Iris pigment epithelial cell (primary cell): ENCODE measurements at places on chromosomes 1 and 21.

GRCh38 chr1:22792396-22793160 is 81.9 kb downstream of the EPHB2 start:
- DNase-seq: no peak

GRCh38 chr1:75539230-75540116 is 71.4 kb downstream of the SLC44A5 start:
- peak; percentile 23 for DNase-seq

- DNase-seq: peak; percentile 8
Observed at GRCh38 chr1:61887076-61887867, 145.0 kb downstream of the PATJ start.

- no peak for DNase-seq
Observed at GRCh38 chr1:219639876-219640577, 27.1 kb upstream of the ZC3H11B start.

- DNase-seq: peak; percentile 71
Observed at GRCh38 chr1:204398197-204399125, 13.2 kb downstream of the PPP1R15B start.

DNA sequence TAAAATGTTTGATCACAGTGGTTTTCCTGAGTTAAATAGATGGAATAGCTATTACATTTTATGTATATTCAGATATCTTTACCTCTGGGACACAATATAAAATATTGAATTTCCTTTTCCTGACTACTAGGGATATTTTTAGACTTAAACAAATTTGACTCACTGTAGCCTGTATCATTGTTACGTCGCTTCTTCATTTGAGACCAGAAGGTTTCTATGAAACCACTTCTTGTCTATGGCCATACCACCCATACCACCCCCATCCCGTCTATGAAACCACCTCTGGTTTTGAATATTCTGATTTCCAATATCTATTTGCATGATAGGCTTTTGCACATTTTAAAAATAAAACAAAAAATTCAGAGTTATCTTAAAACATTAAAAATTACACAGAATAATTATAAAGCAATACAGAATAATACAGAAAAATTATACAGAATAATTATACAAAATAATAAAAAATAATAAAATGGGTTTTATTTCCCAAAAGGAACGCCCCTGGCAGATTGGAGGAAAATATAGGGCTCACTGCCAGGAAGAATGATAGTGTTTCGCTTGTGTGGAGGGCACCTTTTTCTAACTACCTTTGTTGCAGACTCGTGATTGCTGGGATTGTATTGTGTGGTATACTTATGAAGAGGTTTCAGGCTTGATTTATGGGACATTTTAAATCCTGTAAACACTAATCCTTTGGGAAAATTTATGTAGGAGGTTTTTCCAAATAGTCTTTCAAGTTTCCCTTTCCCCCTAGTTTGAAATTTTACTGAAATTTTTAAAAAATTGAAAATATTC is 4.7 kb downstream of the SPEN start:
- DNase-seq: no peak

DNA sequence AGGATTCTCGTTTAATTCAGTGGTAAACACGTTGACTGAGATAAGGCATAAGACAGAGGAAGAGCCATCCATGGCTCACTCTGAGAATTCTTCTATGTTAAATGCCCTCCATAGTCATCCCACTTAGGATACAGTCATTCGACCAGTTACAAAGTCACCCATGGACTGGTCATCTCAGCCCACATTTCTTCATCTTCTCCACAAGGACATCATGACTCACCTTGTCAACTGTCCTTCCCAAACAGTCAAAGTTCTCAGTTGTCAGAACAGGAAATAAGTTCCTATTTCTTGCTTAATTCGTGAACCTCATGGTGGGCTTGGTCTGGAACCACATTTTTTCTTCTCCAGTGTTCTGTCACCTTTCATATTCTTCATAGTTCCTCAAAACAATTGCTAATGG is 133.2 kb downstream of the TGFB2 start:
- DNase-seq: no peak

- DNase-seq: no peak
Observed at GRCh38 chr1:232845406-232845955, 40.3 kb downstream of the MAP10 start.

GRCh38 chr1:173223031-173223380 is 15.9 kb upstream of the TNFSF4 start:
- DNase-seq: no peak

DNA sequence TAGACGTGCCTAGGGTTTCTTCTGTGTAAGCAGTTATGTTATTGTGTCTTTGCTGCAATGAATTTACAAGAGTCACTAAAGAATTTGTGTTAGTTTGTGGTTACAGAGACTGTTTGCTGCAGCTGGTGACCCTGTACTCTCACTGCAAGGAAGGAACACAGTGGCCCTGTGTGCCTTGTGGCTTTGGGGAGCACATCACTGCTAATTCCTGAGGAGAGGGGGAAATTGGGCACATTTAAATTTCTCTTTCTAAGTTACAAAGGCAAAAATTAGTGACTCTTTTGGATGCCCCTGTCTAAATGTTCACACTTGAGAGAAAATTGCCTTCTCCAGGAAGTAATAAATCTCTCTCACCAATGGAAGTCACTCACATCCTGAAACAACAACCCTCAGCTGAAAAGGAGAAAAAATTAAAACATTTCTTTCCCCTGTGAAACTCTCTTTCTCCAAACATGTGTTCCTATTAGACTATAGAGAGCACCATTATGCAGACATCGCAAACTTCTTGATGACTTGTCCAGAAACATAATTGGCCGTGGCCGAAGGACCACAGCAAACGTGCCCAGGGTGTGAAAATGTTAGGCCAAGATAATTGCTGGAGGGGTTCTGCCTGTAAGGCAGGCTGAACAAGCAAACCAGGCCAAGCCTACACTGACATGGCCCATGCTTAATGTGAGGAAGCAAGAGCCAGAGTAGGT is 32.3 kb upstream of the SPAG17 start:
- no peak for DNase-seq

- peak; percentile 84 for DNase-seq
Observed at GRCh38 chr1:27536767-27537166, 46.8 kb upstream of the WASF2 start.

DNA sequence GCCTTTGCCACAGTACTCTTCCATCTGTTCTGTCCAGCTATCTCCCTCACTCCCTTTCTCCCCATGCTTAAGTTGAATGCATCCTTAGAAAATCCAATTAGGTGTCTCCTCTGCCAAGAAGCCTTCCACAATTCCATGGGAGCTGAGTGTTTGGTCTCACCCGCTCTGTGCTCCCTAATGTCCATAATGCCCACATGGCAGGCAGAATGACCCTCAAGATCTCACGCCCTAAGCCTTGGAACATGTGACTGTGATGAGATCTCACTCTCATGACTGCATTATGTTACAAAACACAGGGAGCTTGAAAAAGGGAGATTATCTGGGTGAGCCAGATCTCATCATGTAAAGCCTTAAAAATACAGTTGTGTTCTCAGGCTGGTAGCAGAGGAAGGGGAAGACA is 229.4 kb downstream of the OMA1 start:
- no peak for DNase-seq

DNA sequence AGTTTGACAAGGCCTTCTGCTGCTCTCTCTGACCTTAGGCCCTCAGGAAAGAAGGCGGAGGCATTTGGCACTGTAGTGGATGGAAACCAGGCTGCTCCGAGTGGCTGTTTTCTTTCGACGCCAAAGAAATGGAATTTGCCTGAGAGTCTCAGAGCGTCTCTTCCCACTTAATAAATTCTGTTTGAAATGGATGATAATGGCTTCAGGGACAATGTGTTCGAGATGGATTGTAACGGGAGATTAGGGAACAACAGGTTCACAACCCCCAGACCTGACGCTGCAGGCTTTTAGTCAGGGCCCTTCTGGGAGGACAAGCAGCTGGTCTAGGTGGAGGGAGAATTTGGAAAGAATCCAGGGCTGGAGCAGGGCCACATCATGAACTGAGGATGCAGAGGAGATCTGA is 58.6 kb downstream of the TLR5 start:
- DNase-seq: no peak

DNA sequence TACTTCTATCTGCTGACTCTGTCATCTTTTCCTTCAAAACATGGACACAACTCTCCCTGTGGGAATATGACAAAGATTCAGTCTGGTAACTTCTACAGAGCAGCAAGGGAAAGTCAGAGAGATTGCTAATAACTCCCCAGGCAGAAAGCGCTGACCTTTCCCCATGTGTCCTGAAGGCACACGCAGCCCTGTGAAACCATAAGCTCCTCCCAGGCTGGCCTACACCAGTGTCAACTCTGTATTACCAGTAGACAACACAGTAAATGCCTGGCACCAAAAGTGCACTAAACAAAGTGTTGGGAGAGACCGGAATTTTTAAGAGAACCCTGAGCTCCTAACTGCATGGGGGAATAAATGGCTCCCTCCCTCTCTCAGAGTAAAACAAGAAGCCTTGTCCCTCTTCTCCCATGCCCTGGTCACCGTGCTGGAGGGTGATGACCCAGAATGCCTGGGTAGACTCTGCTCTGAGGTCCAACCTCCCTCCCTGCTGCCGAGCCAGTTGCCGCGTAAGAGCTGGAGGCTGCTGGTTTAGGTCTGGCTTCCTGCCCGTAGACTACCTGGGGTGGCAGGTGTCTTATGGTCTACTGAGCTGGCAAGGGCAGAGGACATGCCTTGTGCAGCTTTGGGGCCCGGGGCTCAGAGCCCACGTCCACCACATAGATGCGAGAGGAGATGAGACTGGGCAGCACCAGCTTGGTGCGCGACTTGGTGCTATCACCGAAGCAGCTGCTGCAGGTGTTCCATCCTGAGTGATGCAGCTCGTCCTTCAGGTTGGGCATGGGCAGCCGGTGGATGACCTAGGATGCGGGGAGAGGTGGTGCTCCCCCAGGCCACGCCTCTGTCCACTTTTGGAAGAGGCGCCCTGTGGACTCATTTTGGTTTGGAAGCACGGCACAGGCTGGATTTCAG is 3.9 kb downstream of the SELENBP1 start:
- DNase-seq: no peak

GRCh38 chr1:111908011-111908621 is 81.4 kb downstream of the KCND3 start:
- no peak for DNase-seq

DNA sequence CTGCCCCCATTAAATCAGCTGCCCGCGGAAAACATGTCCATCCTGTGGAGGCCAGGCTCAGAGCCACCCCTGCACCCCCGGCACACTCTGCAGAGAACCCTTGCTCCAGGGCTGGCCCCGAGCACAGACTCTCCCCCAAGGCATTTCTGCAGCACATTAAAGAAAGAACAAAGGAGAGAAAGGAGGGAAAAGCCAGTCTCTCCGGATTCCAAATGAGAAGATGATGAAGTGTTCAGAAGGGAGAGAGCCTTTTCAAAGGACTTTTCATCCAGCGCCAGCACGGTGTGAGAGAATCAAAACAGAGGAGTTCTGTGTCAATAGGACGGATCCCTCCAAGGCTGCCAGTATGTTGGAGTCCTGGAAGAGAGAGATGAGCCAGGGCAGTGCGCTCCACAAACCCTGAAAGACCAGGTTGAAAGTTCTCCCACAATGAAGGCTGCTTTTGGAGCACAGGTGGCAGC is 498.3 kb downstream of the NPHP4 start:
- no peak for DNase-seq

GRCh38 chr1:226549937-226550671 is 1.5 kb downstream of the STUM start:
- no peak for DNase-seq

GRCh38 chr1:54475946-54476516 is 69.8 kb upstream of the SSBP3 start:
- no peak for DNase-seq

DNA sequence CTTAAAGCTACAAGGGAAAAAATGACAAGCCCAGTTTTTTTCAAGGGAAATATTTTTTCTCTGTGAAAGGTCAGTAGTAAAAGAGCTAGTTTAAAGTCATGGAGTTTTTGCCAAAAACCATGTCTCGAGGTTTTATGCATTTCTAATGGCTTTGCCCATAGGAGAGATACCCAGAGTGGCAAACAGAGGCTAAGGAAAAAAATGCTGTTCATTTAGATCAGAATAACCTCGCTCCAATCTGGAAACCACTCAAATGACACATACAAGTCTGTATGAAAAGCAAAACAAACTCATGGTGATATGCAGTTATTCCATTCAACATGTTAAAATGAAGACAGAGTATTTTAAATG is 36.9 kb upstream of the EDEM3 start:
- peak; percentile 68 for DNase-seq

- DNase-seq: no peak
Observed at GRCh38 chr1:47774986-47775834, 222.0 kb downstream of the TRABD2B start.

DNA sequence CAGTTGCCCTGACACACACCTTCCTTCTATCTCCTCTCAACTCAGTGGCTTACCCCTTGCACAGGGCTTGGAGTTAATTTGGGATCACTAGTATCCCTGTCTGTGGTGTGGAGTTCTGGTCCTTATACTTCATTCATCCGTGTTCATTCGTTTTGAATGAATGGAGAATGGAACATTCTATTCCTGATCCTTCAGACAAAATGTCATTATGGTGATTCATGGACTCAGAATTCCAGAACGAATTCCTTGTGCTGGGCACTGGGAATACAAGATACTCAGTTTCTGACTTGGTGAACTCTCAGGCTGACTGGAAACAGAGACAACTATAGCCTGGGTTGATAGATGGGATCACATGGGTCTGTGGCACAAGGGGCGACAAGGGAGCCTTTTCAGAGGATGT is 49.9 kb upstream of the TRABD2B start:
- DNase-seq: no peak

- no peak for DNase-seq
Observed at GRCh38 chr1:22825486-22826189, 115.0 kb downstream of the EPHB2 start.

DNA sequence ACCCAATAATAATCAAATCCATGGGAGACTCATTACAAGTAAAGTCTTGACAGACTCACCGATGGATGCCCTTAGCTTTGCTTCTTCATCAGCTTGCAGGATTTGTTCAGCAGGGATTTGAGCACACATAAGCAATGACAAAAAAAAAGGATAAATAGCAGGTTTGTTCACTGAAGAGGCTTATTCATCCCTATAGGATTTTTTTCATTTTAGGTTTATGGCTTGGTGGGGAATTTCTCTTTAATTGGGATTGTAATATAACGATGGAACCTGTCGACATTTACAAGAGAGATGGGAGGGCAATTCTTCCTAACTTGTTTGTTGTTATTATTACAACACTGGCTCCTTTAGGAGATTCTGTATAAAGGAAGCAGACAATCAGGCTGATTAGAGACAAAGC is 649.1 kb upstream of the PLXNA2 start:
- no peak for DNase-seq
